ENCODE measurements at places on chromosomes 1 and 21.

DNA sequence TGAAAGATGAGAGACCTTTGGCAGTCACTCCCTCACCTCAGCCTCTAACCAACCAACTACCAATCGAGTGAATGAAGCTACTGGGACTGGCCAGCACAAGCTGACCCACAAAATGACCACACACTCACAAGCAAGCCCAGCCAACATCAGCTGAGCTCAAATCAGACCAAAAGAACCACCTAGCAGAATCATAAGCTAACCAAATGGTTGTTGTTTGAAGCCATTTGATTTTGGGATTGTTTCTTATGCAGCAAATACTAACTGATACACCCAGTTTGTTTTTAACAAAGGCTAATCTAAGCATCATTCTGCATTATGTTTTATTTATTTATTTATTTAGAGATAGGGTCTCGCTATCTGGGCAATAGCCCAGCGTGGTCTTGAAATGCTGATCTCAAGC is 310.4 kb downstream of the SETD4 start:
- DNase-seq, result no peak

DNA sequence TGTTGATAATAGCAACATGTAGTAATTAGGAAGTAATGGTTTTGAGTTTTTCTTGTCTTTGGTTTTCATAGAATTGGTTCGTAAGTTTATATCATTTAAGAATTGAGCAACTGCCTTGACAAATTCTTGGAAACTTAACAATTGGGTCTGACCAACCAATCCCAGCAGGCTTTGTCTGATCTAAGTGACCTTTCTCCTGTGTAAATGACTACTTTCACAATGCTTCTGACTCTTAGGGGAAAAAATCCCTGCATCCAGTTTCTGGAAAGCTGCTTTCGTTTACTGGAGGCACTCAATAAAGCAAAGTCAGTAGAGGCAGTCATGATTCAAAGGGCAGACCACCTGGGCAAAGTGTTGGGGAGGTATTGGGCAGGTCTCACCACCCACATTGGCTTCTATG is 303.6 kb upstream of the FAM78B start:
- no peak for DNase-seq

DNA sequence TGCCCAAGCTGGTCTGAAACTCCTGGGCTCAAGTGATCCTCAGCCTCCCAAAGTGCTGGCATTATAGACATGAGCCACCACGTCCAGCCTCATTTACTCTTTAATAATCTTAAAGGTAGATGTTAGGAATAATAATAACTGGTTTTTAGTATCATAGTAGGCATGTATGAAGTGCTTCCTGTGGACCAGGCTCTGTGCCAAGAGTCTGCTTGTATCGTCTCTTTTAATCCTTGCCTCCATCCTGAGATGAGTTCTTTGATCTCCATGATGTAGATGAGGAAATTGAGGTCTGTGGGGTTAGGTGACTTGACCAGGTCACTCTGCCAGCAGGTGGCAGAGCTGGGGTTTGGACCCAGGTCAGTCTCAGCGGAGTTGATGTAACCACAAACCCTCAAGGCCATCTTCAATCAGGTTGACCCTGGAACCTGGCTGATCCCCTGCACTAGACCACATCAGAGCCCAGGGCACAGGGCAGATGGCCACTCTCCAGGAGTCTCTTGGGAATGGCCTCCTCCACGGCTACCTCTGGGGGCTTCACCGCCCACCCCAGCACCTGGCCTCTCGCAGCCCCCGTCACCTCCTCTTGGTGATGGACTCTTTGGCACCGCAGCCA is 11.3 kb downstream of the EFHD2 start:
- DNase-seq, result no peak

DNA sequence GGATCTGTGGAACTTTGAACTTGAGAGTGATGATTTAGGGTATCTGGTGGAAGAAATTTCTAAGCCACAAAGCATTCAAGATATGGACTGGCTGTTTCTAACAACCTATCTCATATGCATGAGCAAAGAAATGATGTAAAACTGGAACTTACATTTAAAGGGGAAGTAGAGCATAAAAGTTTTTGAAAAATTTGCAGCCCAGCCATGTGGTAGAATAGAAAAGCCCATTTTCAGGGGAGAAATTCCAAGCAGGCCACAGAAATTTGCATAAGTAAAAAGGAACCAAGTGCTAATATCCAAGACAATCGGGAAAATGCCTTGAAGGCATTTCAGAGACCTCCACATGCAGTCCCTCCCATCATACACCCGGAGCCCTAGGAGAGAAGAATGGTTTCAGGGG is 15.7 kb downstream of the RIIAD1 start:
- DNase-seq, result no peak

DNA sequence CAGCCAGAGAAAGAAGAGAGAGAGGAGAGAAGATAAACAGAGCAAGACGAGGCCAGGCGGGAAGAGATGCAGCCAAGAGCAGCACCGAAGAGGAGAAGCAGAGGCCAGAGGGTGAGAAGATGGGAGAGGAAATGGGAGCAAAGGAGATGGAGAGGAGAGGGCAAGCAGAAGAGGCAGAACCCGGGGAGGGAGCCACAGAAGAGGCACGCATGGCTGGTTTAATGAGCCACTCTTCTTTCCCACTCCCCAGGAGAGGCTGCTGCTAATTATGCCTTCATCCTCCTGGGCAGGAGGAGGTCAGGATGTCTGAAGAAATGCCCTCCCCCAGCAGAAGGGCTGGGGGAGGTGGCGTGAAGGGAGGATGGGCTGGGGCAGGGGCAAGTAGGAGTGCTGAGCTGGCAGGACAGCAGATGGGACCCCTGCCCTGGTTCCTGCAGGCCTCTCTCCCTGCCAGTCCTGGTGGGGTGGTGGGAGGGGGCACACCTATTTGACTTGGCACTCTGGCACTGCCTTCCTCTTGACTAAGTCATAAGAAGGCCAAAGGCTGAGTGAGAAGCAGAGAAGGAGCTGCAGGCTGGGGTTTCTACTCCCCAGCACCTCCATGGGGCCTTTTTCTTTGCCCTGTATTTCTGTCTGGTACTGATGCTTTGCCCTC is 32.3 kb downstream of the KIRREL1 start:
- no peak for DNase-seq

- DNase-seq, result no peak
Observed at GRCh38 chr1:2605509-2606395, 19.2 kb downstream of the PRXL2B start.

- DNase-seq, result no peak
Observed at GRCh38 chr1:21232044-21232443, 55.3 kb upstream of the EIF4G3 start.

GRCh38 chr1:93033029-93033428 is 46.1 kb upstream of the MTF2 start:
- DNase-seq, result no peak

- no peak for DNase-seq
Observed at GRCh38 chr1:55131801-55132200, 83.4 kb downstream of the USP24 start.

DNA sequence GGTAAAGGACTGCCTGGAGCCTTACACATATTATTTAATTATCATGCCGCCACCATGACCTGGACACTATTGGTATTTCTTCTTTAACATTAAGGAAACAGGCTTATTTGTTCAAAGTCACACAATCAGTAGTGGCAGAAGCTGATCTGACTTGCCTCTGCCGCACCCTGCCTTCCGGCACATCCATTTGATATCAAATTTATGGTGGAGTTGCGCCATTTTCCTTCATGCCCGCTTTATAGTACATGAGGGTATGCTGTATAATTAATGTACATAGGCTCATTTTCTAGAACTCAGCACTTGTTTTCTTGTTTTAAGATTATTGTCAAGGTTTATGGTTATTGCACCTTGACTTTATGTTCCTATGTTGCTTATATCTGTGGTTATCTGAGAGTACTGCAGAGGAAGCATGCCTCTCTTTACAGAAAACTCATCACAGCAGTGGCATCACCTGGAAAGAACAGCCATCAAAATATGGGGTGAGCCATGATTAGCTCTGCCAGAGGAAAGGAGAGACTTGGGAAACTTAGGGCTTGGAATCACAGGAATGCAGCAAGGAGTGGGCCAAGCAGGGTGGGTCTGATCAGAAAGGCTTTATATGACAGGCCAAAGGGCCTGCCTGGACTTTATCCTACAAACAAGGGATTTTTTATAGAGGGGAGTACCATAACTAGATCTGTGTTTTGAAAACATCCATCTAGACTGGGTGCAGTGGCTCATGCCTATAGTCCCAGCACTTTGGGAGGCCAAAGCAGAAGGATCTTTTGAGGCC is 72.2 kb upstream of the GJB5 start:
- DNase-seq, result no peak

DNA sequence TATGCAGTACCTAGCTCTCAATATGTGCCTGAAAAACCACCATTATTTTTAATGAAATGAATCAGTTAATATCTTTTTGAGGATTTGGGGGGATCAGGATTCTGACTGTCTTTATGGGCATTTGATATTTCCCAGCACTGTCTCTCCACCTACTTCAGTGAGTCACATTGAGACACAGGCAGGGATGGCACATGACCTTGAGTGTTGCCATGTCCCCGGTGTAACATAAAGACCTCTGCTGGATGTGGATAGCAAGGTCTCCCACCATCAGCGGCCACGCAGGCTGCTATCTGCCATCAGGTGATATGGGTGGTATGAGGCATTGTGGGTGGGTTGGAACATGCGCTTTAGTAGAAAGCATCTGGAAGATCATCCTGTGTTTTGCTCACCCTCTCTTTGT is 103.2 kb downstream of the RGL1 start:
- no peak for DNase-seq
